ENCODE measurements at places on chromosomes 7 and 10.

GRCh38 chr7:74002474-74003017 is 25.4 kb upstream of the ELN start:
- DNase-seq, result peak; percentile 60

GRCh38 chr7:151836191-151836926 is 40.6 kb downstream of the PRKAG2 start:
- no peak for DNase-seq

DNA sequence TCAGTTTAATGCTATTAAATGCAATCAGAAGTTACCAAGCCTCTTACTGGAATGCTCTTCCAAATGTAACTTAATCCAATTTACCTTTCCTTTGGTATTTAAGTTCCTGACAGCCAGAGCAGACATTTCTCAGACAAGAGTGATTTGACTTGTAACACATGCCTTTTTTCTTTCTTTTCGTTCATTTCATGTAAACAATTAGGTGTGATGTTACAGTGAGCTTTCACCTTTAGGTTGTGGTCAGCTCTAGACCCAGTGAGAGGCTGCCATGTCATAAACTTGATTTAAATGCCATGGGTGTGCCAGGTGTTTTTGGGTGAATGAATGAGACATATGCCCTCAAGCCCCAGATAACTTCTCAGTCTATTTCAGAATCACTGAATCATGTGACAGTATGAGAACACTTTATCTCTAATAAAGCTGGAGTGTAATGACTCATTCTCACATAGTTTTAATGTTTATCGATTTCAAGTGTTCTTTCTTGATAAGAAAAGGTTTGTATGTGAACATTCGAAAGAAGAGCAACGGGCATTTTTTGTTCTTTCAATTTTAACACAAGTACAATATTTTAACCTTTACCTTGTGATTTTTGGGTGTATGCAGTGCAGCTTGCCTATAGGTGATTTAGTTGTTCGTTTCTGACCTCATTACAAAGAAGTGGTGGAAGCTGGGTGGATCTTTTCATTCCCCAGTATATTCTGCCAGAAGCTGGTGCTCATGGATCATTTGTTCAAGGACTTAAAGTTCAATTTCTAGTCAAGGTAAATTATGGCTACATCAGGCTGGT is 61.5 kb downstream of the CHN2 start:
- no peak for DNase-seq

DNA sequence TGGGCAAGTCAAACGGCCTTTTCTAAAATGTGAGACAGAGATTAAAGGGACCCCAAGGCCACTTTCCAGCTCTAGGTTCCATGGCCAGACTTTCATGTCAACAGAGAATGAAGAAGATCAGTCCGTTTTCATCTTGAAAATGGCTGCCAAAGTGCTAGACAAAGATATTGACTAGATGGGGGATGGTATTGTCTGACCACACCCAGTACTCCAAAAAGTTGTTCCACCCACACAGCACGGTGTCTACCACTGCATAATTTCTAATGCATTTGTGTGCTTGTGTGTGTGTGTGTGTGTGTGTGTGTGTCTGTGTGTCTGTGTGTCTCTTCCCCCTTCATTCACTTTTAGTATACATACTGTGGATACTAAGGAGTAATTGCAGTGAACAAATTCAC is 1.3 kb downstream of the COL1A2 start:
- DNase-seq, result peak; percentile 77
